ENCODE measurements at places on chromosomes 2 and 18.

DNA sequence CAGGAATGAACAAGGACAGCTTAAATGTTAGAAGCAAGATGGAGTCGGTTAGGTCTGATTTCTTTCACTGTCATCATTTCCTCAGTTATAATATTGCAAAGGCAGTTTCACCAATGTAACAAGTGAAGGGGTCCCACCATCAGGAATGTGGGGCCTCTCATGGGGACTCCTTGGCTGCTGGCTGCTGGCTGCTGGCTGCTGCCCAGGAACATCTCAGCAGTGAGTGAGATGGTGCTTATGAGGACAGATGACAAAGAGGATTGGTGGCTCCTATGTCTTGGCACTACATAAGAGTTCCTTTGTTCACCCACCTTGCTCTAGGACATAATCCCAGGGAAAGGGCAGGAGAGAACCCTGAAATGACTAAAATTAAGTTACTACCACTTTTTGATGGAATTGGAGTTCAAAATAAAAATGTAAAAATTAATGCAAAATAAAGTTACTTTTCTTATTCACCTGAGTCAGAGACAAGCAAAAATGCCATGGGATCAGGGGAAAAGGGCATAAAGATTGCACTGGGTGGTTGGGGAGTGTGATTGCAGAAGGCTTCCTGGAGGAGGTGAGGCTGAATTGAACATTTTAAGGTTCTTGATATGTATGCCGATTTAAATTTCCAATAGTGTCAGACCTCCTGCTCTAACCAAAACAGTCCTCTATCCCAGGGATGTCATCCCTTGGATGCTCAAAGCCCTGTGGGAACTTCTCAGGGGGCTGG is 23.4 kb downstream of the TMEM177 start:
- DNase-seq = no peak

DNA sequence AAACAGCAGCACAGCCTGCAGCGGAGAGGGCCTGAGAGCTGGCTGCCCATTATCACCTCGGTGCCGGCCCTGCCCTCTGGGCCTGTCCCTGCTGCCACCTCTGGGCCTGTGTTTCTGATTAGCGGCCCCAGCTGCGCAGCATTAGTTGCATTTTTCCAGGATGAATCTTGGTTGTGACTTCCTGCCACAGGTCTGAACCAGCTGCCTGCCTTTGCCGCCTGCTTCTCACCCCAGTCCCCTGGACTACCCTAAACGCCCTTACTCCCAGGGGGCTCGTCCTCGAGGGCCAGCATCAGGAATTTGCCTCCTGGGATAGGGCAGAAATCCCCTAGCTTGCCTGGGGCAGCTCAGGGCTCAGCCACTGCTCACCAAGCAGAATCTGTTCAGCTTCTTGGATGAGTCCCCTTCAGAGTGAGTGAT is 342.8 kb downstream of the DYSF start:
- DNase-seq = no peak

DNA sequence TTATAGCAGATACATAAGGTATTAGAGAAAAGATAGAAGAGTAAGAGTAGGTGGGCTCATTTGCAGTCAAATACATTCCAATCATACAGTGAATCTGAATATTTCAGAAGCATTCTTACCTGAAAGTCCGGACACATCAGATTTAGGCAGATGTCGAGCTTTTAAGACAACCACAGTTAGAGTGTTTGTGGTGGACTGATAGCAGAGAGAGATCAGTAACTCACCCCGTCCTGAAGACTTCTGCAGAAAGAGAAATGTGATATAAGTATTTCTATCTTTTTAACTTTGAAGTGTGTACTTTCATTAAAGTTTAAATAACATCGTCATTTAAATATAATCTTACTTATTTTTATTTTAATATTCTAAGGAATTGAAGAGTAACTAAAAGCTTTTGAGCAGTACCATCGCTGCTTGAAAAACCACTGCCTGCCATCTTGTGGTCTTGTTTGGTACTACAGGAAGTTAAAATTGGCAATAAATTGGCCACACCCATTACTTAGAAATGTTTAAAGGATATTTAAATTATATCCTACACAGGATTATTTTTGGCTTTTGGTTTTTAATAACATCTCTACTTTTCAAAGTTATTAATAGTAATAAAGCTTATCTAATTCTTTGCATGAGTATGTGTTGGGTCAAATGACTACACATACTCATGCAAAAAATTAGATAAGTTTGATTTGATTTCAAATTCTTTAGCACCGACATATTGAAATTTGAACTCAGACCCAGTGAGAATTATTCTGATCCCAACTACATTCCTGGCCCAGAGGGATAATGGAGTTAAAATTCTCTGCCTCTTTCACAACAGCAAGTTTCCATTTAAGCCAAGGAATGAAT is 5.5 kb downstream of the SYT4 start:
- DNase-seq = no peak

- no peak for DNase-seq
These were observed 176.7 kb downstream of the GLI2 start for GRCh38 chr2:120912101-120912985.

- no peak for DNase-seq
These were observed 34.2 kb upstream of the CAB39 start for GRCh38 chr2:230678451-230678850.

DNA sequence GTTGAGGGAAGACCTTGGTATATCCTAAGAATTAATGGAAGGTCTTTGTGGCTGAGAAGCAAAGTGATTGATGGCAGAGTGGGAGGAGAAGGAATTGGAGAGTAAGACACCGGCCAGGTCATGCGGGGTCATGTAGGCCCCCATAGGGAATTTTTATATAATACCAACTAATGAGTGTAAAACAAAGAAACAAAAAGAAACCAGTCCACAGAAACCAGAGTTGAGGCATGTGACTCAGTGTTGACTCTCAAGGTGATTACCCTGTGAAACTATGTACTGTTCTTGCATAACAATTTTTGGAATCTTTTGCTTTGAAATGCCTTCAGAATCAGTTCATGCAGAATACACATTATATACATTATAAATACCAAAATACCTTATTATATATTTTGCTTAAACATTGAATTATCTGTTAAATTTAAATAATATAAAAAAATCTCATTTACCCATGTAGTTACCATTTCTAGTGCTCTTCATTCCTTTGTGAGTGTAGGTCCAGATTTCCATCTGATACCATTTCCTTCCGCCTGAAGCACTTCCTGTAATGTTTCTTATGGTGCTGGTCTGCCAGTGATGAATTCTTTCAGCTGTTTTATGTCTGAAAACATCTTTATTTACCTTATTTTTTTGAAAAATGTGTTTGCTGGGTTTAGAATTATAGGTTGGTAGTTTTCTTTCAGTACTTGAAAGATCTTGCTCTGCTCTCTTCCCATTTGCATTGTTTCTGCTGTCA is 8.6 kb downstream of the CLIP4 start:
- DNase-seq = no peak
